ENCODE measurements at places on chromosomes 5 and 9.

DNA sequence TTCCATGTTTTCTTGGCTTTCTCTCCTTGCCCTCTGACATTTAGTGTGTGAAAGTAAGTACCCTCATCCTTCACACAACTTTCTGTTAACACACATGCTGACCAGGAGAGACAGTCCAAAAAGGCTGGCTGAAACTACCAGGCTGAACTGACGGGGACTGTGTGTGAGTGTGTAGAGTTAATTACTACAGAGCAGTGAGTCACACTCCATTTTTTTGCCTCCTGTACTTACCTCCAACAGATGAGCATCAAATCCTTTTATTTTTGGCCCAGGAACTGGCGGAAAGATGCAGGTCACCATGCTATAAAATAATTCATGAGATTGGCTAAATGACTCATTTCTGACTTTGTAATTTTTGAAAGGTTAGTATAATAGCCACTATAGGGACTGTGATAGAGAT lies 20.2 kb upstream of the AGXT2 start:
- no peak for DNase-seq

- DNase-seq, result peak; percentile 13
Measured at GRCh38 chr5:168528521-168529373, at the start of gene FBLL1. TSS of gene FBLL1 (plus strand) at chr5:168529305. CDS start at chr5:168529505, 200 bp downstream.

GRCh38 chr5:160640406-160640805 lies 211.6 kb downstream of the ATP10B start:
- DNase-seq, result no peak

DNA sequence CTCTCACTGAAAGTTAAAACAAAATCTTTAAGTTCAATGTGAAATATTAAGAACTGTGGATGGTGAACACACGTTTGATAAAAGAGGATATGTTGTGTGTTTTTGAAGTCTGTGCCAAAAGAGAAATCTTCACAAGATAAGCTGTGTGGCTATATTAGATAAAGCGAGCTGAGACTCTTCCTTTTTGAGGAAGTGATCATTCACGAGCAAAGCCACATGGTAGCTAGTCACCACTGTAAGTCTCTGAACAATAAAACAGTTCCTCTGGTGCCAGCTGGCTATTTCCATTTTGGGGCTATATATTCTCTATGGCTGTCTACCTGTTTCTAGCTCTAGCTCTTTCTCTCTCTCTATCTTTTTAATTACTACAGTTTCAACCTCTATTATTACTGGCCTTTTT lies 1849.2 kb upstream of the C9orf72 start:
- no peak for DNase-seq

GRCh38 chr5:172846677-172847076 lies 12.6 kb downstream of the ERGIC1 start:
- DNase-seq, result no peak

Measured in activated CD4-positive, alpha-beta T cell treated with anti-CD3 and anti-CD28 coated beads, Interleukin-2, Interleukin-6, amounts not matched to agents 100 ng/mL and 50 ng/mL, durations not matched to agents 16 hours and 8 hours (primary cell).